ENCODE measurements at places on chromosomes 5 and 9. TPM values are rescaled to one million over a fixed set of nuclear protein-coding genes. Genes with fewer than 3 reads are reported as not detected.

GRCh38 chr5:71932655-71933338, 174.5 kb upstream of the MAP1B start:
- DNase-seq, result no peak

GRCh38 chr9:130167927-130168326, 4.3 kb upstream of the NCS1 start:
- DNase-seq, result no peak

GRCh38 chr9:18976709-18977531, 56.1 kb downstream of the SAXO1 start:
- no peak for DNase-seq

PCDHGB4 gene
- 5.9 TPM for polyA plus RNA-seq

GRCh38 chr5:130055572-130055971, 151.3 kb downstream of the CHSY3 start:
- no peak for DNase-seq

- no peak for DNase-seq
These were observed 92.3 kb downstream of the GAS1 start for GRCh38 chr9:86854898-86855523.

DNA sequence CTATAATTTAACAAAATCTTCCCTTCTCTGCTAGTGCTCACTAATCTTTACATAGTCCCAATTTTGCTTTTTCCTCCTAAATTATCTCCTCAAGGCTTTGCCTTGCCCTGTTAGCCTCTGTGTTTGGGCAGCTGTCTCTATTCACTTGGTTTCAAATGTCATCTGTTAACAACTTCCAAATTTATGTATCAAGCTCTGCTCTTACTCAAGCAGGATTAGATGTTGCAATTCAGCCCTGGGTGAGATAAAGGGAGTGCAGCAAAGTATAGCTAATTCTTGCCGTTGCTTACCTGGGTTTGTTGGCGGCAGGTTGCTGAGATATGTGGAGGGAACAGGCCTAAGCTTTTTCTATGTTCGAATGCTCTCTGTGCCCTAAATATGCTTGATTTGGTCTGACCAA, 483.8 kb downstream of the DMAC1 start:
- DNase-seq, result no peak

- no peak for DNase-seq
These were observed 22.1 kb upstream of the FRMD3 start for GRCh38 chr9:83560169-83560826.
